Central memory CD4-positive, alpha-beta T cell (primary cell): ENCODE measurements at places on chromosomes 6 and 20.

- no peak for DNase-seq
Measured at GRCh38 chr6:132768051-132768517, 10.4 kb upstream of the VNN2 start.

GRCh38 chr20:63261060-63261794, 7.0 kb upstream of the NKAIN4 start:
- no peak for DNase-seq

DNA sequence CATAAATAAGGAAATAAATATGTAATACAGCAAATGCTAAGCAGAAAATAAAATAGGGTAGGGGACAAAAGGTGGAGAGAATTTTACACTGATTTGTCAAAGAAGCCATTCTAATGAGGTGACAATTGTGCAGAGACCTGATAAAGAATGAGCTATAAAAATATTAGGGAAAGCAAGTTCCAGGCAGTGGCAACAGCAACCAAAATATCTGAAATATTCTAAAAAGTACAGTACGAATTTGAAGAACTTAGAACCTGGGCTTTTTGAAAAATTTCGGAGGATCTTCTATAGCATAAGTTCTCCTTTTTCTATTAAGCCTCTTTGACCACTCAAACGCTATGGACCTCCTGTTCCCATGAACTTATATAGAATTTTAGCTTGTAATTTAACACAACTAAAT, 98.0 kb upstream of the FAM184A start:
- no peak for DNase-seq

DNA sequence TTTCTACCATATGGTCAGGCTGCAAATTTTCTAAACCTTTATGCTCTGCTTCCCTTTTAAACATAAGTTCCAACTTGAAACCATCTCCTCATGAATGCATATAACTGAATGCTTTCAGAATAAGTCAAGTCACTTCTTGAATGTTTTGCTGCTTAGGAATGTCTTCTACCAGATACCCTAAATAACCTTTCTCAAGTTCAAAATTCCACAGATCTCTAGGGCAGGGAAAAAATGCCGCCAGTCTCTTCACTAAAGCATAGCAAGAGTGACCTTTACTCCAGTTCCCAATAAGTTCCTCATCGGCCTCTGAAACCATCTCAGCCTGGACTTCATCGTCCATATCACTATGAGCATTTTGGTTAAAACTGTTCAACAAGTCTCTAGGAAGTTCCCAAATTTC, 1011.2 kb upstream of the CITED2 start:
- DNase-seq = no peak

DNA sequence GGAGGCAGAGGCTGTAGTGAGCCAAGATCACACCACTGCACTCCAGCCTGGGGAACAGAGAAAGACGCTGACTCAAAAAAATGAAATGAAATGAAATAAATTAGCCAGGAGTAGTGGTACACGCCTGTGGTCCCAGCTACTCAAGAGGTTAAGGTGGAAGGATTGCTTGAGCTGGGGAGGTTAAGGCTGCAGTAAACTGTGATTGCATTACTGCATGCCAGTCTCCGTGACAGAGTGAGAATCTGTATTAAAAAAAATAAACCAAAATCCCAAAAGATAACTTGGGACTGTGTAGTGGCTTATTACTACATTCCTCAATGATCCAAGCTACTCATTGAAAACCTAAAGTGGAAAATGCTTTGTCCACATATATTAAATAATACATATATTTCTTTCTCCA, 87.0 kb downstream of the SGK1 start:
- no peak for DNase-seq

DNA sequence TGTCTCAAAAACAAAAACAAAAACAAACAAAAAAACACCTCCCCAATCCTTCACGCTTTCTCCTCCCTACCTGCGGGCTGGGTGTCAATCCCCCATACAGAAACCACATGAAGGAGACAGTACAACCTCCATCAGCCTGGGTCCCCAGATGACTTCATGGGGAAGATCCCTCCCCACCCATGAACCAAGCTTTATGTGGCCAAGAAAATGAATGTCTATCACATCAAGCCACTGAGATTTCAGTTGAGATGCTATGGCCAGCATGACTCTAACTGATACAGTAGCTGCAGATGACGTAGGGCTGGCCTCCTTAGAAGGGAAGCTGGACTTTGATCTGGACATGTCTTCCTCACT, 21.2 kb upstream of the BNIP5 start:
- DNase-seq = no peak

DNA sequence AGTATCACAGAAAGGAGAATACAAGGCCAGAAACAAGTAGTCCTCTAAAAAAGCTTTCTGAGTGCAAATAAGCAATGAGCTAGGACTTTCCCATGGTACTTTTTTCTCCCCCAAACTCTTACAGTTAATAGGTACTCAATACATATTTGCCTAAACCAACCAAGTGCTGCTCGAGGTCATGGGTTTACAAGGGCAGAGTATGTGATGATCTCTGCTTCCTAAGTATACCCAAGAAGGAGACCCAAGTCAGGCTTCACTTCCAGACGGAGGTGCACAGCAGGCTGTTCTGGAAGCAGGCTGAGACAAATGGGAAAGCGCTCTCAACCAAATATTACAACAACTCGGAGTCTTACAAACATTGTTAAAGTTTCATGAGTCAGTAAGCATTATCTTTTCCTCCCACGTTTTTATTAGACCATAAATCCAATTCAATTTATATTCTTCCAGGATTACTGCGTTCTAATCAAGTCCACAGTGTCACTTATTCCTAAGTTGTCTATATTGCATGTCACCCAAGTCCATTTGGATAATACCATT, 8.1 kb downstream of the FYN start:
- DNase-seq = no peak

DNA sequence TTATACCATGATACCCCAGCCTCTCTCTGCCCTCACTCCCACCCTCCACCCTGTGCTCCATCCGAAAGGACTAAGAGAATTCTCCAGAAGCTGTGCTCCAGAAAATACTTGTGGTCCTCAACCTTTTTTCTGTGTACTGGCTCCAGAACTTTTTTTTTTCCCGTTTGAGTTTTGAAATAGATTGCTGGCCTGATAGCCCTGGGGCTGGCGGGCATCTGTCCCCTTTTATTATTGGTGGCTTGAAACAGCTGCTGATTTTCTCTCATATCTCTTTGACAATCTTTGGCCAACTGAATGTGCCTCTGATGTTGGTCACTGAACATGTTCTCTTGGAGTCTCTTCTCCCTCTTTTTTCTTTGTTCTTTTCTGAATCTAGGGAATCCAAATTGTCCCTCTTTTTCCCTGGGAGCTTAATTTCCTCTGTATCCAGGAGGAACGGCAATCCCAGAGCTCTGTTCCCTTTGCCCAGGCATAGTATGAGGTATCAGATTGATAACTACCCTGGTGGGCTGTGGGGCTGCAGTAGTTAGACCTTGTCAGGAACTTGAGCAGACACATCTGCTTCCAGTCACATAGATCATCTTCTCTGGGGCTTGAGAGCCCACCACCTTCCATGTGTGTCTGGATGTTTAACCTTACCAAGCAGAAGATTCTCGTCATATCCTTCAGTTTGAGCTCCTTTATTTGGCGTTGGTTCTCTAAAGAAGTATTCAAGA, 1.6 kb downstream of the PPARD start:
- DNase-seq = no peak

- DNase-seq = no peak
Measured at GRCh38 chr6:150783813-150784212, 81.7 kb upstream of the MTHFD1L start.

- no peak for DNase-seq
Measured at GRCh38 chr6:12842114-12842513, 125.5 kb downstream of the PHACTR1 start.

- DNase-seq = no peak
Measured at GRCh38 chr20:43537921-43538877, 20.6 kb upstream of the SGK2 start.

DNA sequence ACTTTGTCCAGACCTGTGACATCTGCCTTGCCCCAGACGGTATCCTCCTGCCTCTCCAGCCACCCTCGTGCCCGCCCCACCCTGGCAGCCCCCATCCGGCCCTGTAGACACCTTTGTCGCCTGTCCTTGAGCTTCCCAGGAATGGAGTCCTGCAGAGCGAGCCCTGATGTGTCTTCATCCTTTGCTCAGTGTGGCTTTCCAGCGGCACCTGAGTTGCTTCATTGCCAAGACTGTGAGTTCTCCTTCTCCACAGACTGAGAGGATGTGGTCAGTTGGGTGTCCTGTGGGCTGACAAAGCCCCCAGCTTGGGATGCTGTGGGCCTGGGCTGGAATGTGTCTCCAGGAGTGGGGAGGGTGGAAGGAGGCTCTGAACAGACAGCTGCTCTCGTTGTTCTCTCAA, 1.7 kb upstream of the CST4 start:
- DNase-seq = no peak

GRCh38 chr20:59673288-59673997, 69.1 kb downstream of the PHACTR3 start:
- DNase-seq = no peak

- no peak for DNase-seq
Measured at GRCh38 chr6:7974938-7975763, 64.6 kb upstream of the TXNDC5 start.

GRCh38 chr6:95084867-95085266, 492.5 kb upstream of the MANEA start:
- no peak for DNase-seq

GRCh38 chr6:56435326-56435725, 187.9 kb upstream of the COL21A1 start:
- no peak for DNase-seq

- no peak for DNase-seq
Measured at GRCh38 chr6:6912817-6913744, 194.7 kb upstream of the RREB1 start.
